ENCODE measurements at places on chromosomes 4 and X.

DNA sequence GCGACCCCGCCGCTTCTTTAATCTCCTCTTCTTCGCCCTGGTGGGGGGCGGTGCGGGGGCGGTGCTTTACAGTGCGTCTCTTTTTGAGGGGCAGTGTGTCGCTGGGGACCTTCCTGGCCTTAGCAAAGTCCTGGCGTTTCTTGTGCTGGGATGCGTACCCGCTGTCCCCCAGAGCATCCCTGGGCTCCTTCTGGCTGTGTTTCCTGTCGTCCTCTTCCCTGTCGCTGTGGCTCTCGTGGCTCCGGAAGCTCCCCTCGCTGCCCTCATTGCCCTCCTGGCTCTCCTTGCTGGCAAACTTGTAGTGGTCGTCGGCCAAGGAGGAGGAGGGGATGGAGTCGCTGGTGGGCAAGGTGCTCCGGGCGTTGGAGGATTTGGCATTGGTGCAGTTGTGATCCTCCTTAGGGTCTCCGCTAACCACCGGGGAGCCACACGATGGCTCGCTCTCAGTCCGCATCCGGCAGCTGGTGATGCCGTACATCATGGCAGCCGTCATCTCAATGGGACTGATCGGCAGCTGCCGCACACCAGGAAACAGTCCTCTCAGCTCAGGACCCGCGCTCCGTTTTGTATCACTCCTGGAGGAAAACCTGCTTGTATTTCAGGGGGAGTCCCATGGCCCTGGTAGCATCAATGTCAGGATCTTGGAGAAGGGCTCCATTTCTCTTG is 30.4 kb upstream of the TMSB15A start:
- DNase-seq = no peak

DNA sequence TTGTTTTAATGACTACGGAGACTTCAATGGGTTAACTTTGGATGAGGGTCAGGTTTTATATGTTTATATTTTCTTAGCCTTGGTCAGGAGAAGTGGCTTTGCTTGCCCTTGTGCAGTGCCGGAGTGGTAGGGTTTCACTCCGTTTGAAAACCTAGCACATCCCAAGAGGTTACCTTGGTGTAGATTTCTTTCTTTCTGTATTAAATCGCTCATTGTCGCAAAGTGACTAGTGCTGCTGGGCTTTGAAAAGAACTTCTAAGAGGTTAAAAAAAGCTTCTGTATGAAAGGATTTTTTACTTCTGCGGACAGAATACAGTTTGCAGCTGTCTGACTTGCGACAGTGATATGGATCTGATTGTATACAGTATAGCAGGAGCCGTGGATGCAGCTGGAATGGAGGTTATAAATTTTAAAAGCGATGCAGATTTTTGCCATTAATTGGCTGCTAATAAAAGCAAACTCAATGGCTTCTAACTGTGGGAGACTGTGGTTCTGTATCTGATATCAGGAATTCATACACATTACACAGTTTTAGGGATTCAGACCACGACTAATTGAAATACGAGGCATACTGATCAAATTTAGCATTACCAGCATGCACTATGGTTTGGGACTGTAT is 340.9 kb upstream of the PITX2 start:
- no peak for DNase-seq

GRCh38 chr4:87882321-87882720 is 49.6 kb downstream of the MEPE start:
- DNase-seq = no peak

- no peak for DNase-seq
These were observed 686.6 kb upstream of the PABPC4L start for GRCh38 chr4:134888156-134888555.

DNA sequence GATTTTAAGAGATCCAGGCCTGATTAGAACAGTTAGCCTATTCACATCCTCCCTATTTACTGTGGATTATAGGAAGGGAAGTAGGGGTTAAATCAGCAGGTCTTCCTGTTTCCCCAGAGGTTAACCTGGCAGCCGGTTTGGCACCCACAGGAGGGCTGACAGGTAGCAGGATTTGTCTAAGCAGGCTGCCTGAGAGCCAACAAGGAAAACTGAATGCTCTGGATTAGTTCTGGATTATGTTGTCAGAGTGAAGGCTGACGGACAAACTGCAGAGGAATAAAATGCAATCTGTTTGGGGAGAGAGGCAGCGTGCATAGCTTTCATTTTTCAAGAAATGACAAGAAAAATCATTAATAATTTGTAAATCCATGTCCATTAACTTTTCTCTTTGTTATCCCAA is 397.1 kb upstream of the FAM241A start:
- no peak for DNase-seq

DNA sequence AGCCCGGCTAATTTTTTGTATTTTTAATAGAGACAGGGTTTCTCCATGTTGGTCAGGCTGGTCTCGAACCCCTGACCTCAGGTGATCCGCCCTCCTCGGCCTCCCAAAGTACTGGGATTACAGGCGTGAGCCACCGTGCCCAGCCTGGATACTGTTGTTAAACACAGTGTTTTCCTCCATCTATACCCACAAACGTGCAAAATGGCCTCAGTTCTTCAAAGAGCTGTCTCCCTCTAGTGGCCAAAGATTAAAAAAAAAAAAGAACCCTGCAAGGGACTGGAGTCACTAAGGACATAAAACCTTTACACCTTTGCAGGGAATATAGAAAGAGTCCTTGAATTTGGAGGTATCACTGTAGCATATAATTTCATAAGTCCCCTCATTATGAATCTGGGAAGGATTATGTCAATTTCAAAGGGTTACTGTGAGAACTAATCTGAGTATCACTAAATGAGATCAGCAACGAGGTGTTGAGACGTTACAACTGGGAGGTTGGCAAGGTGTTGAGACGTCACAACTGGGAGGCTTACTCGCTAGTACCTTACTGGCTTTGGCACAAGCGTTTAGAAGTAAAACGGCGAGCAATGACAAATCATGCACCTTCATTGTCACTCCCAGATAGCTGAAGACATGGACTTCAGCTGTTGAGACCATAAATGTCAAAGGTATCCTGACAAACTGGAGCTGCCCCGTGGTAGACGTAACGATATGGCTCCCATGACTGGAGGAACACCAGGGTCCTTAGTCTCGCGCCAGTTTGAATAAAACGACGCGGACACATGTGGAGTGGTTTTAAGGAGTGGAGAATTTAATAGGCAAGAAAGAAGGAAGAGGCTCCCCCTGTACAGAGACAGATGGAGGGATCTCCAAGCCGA is 33.4 kb upstream of the ENPP6 start:
- peak; percentile 56 for DNase-seq

- DNase-seq = no peak
These were observed 184.7 kb downstream of the TMA16 start for GRCh38 chr4:163679189-163679588.

- DNase-seq = no peak
These were observed 815.4 kb upstream of the PCDH10 start for GRCh38 chr4:132333724-132334047.

DNA sequence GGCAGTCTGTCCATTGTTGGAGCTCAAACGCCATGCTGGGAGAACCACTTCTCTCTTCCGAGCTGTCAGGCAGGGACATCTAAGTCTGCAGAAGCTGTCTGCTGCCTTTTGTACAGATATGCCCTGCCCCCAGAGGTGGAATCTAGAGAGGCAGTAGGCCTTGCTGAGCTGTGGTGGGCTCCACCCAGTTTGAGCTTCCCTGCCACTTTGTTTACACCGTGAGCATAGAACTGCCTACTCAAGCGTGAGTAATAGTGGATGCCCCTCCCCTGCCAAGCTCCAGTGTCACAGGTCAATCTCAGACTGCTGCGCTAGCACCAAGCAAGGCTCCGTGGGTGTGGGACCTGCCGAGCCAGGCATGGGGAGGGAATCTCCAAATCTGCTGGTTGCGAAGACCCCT is 145.7 kb downstream of the VSIG4 start:
- no peak for DNase-seq

DNA sequence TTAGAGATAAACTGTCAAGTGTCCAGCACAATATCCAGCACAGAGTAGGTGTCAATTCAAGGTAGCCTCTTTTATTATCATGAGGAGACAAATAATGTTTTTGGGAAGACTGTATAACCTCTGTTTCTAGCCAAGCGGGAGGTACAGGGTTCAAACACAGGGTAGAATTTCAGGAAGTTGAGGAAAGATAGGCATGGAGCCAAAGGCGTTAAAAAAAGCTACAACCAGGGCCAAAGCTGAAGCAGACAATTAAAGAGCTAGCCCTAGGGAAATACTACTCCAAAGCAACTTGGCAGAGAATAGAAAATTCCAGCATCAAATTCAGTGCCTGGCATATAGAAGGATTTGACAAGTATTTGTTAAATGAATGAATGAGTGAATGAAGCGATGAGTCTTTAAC is 40.0 kb upstream of the CASK start:
- no peak for DNase-seq

DNA sequence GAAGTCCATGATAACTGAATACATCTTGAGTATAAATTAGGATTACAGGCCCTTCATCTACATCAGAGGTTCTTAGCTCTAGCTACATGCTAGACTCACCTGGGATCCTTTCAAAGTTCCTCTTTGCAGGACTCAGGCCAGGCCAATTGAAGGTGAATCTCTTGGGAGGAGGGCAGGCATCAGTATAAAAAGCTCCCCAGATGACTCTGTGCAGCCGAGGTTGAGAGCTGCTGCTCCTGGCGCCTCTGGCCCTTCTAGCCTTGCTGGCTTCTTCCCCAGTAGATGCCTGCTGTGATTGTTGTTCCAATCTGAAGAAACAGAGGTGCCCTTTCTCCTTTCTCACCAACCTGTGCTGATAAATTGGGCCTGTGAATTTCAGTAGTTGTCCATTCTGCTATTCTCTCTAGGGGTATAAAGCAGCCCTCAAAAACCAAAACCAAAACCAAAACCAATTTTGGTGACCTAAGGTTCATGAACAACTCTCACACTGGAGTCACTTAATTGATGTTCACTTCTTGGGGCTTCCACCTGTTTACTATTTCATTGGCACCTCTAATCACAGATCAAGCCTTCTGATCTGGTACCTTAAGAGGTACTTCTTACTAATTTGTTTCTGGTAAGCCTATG is 78.7 kb downstream of the SUPT20HL2 start:
- DNase-seq = no peak

- no peak for DNase-seq
These were observed 9.6 kb downstream of the CA5B start for GRCh38 chrX:15747626-15748173.

DNA sequence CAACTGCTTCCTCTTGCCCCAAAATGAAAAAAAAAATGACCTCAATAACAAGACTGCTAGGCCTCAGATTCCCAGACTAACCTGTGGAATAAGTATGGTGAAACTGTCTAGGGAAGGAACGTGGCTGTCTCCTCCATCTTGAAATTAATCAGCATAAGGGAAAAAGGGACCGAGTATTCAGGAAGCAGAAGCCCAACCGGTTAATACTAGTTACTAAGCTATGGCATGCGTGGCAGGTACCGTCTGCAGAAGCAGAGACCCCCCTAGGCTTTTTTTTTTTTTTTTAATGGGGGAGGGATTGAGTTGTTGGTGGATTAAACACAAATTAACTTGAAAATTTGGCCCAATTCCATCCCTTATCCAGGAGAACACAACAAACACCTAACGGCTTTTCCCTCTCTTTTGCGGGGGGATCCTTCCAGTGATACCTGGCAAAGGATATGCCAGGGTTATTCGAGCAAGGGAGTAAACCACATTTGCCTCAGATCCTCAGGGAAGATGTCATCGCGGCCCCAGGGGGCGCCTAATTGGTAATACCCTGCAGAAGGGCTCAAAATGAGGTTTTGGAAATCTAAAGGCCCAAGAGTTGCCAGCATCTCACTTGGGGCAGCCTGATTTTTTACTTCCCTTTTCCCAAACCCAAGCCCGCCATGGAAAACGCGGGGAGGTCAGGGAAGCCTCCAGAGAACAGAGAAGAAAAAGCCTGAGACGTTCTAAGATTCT is 893 bp downstream of the RLIM start:
- DNase-seq = no peak

DNA sequence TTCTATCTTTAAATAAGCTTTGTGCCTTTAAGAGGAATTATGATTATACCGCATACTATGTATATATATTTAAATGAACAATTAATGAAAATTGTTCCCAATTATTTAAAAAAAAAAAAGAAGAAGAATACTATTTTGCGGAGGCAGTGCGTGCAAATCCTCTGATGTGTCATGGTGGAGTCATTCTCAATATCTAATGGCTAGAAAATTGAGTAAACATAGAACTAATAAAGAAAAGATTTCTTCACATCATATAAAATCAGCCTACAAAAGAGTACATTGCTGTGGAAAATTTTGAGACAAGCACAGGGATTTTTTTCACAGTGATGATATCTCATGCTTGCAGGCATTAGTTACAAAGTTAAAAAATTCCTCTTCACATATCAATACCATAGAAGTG is 2.6 kb upstream of the EREG start:
- no peak for DNase-seq

DNA sequence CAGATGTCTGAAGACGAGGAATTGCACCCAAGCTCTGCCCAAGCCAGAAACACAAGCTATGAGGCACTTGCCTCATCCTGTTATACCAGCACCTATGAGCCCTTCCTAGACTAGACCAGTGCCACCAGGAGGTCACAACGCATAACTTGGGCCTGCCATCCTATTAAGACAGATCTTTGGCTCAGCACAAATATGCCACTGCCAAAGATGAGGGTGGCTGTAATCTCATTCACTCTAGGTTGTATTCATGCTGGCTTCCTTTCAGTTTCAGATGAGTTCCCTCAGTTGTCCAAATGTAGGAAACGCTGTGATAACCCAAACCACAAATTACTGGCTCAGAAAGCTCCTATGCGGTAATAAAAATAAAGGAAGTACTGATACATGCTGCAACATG is 76.5 kb upstream of the CITED1 start:
- no peak for DNase-seq

DNA sequence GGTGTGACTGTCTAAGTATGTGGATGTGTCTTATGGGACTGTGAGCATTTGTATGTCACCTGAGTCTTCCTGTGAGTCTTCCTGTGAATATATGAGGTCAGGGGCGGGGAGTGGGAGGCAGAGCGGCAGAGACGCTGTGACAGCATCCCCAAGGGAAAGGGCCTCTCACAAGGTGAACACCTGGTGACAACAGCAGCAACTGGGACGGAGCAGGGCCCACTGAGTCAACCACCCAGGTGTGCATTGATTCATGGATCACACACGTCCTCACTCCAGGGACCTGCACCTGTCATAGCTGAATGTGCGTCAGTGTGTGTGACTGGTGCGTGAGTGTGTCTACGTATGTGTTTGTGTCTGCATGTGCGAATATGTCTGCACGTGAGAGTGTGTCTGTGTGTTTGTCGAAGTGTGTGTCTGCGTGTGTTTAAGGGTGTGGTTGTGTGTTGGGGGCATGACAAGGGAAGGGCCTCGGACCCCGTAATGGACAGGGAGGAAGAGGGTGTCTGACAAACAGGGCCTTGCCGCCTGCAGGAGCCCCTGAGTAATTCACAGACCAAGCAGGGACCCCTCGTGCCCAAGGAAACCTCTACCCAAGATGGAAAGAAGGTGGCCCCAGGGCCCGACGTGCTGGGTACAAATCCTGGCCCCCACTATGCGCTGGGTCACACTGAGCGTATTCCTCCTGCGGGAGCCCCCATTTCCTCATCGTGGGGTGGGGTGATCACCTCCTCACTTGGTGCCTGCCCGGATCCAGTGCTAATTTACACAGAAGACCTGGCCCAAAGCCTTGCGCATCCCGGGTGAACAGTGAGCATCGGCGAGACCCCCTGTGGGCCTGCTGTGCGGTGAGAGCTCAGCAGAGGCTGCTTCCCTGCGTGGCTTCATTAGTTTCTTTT is 76.7 kb downstream of the ABLIM2 start:
- DNase-seq = no peak

GRCh38 chrX:14344172-14344940 is 185.0 kb upstream of the GLRA2 start:
- no peak for DNase-seq

Measured in CD4-positive, alpha-beta T cell treated with Interleukin-6 at 100 ng/mL for 8 hours (primary cell).